NCI-H460 (cell line): ENCODE measurements at places on chromosomes 12 and 14. TPM values are rescaled to one million over a fixed set of nuclear protein-coding genes. Genes with fewer than 3 reads are reported as not detected.
A peak's percentile ranks its signal among the peaks of the same experiment; 100 is the strongest.

IAPP gene
- not detected in 2 replicates for total RNA-seq

- no peak for DNase-seq
These were observed 194.6 kb upstream of the KRR1 start for GRCh38 chr12:75705749-75706711.

CFAP54 gene
- total RNA-seq = 0.20 and 0.72 TPM in 2 replicates

- no peak for DNase-seq
These were observed 17.4 kb downstream of the IPO8 start for GRCh38 chr12:30678221-30678620.

GRCh38 chr12:104163631-104164030 is 25.6 kb upstream of the NFYB start:
- DNase-seq = no peak

- no peak for DNase-seq
These were observed 34.7 kb downstream of the TNFAIP2 start for GRCh38 chr14:103157969-103158368.

DNA sequence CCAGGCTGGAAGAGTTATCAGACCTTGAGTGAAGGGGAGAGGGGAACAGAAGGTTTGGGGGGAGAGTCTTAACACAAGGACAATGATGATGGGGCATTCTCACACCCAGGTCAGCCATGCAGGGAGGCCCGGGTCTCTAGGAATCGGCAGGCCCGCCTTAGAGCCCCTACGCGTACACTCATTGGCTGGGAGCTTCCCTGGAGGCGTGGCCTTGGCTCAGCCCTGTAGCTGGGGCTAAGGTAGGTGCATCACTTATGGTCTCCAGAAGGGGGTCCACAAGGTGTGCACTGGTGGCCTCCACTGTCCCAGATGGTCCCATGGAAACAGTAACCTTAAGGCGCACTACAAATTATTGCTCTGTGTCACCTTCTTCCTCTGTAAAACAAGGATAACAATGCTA is 660.1 kb downstream of the MED13L start:
- DNase-seq = no peak

GRCh38 chr12:132597333-132598316 is 12.8 kb downstream of the LRCOL1 start:
- DNase-seq = no peak

DNA sequence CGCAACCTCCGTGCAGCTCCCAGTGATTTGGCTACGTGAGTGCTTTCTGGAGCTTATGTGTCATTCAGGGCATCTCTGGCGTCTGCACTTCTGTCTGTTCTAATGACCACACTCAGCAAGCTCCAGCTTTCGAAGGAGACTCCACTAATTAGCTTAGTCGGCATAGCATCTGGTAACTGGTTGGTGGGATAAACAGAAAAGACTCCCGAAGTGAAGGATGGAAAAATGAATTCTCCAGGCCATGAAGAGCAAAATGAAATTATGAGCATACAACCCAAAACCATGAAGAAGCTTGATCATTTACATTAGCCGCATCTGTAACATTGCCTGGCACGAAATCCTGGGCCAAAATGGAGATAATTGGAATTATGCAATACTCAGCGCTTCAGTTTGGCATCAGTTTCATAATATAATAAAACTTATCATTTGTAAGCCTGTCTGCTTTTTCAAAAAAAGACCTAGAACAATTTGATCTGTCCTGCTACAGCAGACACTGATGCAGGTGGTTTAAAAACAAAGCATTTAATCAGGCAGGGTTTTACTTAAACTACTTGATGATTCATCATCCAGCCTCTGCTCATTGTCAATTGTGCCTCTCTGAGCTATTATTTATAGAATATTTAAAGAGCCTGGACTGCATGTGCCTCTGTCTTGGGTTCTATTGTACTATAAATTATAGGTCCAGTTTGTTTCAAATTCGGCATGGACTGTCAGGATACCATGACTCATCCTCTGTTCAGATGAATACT is 87.4 kb downstream of the SYT1 start:
- DNase-seq = no peak

DNA sequence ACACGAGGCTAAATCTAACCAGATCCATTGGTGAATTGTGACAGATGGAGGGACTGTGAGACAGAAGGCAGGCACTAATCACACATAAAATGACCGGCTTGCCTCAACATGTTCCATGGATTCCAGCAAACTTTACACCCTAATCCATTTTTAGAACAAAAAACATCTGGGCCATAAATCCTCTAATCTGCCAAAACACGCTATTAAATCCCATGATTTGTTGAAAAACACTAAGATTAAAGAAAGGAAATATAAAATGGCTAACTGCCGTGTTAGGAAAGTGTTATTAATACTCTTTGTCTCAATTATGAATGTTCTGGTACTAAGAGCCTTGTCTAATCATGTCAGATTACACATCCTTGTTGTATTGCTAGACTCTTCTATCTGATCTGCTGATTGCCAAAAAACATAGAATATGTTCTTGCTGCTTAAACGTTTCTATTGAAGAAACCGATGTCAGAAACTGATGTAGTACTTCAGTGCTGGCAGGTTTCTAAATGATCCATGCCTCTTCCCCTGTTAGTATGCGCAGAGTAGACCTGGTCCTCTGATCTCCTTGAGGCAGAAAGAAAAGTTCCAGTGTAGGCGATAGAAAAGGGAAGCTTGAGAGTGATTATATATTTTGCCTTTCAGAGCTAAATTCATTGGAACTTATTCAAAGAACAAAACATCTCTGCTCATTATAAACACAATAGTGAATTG is 384.9 kb downstream of the SOX5 start:
- no peak for DNase-seq

KCNA1 gene
- total RNA-seq = not detected in 2 replicates

DNA sequence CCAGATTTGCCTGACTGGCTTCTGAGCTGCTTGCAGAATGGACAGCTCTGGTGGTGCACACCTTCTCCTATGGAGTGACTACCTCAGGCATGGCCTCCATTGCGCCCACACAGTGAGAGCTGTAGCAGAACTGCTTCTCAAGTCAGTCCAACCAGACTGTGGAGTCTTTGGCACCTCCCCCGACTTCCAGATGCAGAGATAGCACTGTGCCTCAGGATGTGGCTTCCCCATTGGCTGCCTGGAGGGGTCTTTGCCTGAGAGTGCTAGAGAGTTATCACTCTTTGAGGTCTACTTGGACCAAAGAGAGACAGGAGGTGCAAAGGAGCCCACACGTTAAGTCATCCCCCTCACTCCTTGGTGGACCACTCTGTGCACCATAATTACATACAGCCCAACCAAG is 44.8 kb upstream of the FRS2 start:
- DNase-seq = no peak

- DNase-seq = no peak
These were observed 22.8 kb upstream of the TMEM233 start for GRCh38 chr12:119570771-119571170.

GRCh38 chr12:48788854-48789775 is at the start of gene ADCY6:
Gene ADCY6, minus strand, starts transcription at chr12:48789089. Its CDS starts 5,655 bp downstream, at chr12:48783434.
- peak; percentile 56 for DNase-seq

DNA sequence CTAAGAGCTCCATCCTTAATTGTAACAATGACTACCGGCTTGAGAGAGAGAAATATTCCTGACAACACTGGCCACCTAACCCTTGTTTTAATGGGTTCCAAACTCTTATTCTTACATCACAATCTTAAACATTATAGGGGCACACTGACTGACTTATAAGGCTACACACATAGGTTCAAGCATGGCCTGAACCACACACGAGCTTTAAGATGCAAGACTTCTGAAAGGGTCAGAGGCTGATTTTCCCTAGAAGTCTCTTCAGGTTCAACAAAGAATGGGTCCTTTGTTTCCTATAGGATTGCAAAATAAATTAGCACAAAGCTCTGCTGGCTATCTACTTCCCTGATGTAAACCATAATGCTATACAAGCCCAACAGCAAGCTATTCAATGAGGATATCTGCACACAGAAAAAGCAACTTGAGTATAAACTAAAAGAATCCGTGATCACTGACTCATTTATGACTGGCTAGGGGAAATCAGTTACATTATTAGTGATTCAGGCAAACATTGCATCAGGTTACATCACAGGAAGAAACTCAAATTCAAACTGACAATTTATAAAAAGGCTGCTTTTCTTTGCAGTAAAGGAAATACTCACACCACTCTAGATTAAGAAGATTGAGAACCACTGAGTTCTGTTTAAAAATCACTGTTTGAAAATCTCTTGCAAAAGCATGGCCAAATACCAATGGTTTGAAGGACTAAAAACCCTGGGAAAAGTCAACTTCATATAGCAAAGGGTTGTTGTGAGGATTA is 8.5 kb downstream of the BTG1 start:
- peak; percentile 83 for DNase-seq

TMPRSS12 gene
- total RNA-seq = not detected in 2 replicates

DNA sequence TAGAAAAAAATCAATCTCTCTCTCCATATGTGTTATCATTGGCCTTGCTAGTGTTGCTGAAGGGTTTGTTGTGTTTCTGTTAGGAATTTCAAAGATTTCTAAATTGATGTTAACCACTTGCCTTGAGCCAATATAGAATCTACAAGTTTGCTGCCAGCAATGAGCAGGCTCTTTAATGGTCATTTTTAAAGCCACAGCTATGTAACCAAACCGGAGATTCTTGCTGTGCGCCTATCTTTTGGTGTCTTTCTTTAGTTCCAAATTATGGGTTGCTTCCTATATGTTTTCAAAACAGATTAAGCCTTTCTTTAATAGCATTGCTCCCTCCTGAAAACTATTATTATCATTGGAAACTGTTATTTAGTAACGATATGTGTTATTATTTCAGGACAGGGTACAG is 545.7 kb downstream of the DIO2 start:
- no peak for DNase-seq

GRCh38 chr12:6265038-6265405 is 45.5 kb upstream of the PLEKHG6 start:
- no peak for DNase-seq

DNA sequence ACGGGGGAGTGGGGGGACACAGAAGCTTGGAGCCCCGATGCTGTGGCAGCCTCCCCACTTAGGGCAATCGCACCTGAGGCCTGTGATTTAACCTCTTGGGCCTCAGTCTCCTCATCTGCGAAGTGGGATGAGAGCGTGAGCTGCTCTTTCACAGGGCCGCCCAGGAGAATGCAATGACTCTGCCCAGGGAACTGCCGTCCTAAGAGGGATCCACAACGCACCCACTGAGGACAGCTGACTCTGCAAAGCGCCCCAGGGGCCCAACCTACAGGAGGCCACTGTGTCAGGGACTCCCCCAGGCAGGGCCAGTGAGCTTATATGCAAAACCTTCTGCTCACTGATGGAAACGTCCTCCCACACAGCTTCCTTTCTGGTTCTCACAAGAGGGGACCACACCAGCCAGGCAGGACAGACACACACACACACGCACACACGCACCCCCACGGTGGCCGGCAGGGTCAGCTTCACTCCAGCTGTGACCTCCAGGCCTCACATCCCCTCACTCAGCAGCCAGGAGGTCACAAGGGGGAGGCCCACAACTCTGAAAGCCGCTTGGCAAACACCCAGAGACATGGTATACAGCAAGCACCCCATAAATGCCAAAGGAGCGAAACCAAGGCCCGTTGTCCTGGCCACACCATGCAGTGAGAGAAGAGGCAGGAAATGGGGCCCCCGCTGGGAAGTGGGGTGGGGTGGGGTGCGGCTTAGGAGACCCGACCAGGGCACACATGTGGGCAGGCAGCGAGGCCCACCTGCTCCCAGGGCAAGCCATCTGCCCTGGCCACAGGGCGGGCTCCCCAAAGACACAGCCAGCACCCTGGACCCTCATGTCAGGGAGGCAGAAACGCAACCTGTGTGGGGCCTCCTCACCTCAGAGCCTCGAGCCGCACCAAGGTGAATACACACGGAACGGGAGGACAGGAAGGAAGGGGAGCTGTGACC is 73.3 kb downstream of the NCOR2 start:
- DNase-seq = no peak

GRCh38 chr14:79467835-79468234 is 743.5 kb downstream of the DIO2 start:
- no peak for DNase-seq

DNA sequence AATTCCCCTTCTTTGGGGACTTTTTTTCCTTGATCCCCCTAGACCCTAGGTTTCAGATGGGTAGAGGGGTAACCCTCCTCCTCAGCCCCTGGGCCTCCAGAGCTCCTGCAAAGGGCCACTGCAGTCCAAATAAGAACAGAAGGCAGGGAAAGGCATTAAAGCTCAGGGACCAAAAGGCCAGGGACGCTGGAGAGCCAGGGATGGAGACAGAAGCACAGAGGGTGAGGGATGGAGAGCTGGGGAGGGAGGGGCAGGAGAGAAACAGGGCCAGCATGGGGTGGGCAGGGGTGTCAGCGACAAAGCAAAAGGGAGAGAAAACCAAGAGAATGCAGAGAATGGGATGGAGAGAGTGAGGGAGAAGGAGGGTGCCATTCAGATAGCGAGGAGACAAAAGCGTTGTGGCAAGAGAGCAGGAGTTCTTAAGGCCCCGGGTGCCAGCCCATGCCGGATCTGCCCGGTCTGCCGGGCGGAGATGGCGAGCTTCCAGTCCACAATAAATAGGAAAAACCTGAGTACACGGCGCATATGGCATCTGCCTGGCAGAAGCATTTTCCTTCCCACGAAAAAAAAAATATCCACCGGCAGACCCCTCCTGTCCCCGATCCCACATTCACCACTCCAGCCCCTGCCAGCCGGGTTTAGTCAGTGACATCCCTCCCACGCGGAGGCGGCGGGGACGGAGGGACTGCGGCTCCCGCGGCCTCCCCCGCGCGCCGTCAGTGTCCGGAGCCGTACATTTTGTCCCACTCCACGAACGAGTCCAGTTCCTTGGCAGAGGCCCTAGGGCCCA is 28.6 kb downstream of the FIGNL2 start:
- DNase-seq = no peak

NAV3 gene
- 9.4 and 9.9 TPM in 2 replicates for total RNA-seq

DNA sequence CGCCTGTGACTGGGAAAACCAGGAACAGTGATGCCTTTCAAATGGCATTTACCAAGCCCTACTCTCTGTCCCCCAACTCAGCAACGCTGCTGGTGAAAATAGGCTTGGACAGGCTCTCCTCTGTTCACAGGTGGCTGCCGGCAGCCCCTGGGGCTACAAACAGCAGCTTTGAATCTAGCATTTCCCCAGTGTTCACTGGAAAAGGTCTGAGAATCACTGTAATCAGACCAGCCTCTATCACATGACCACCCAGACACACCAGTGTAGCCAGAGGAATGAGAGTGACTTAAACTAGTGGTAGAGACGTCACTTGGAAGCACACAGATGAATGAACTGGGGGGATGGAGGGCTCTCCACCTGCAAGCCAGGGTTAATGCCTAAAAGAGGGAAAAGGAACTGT is 151.8 kb downstream of the FOXN3 start:
- no peak for DNase-seq

DNA sequence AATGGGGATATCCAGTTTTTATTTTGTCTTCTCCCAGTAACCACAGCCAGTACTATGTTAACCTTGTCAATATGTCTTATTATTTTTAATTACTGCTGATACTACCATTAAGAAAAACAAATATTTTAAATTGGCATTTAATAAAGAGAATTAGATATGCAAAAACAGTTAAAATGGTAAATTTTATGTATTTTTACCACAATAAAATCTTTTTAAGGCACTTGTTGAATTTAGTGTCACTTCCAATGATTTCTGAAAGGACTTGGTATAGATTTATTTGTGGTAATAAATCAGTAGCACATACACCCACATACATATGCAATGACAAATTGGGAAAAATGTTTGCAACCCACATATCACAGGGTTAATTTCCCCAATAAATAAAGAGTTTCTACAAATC is 14.0 kb downstream of the CDKN1B start:
- DNase-seq = no peak

PAPLN gene
- total RNA-seq = 0.72 and 0.92 TPM in 2 replicates

CSRP2 gene
- total RNA-seq = 3.8 and 4.0 TPM in 2 replicates

LMNTD1 gene
- 0.15 TPM in 1 of 2 replicates, not detected in the other for total RNA-seq

STAT6 gene
- 51.3 and 68.8 TPM in 2 replicates for total RNA-seq

GRCh38 chr12:53735-54730 is 12.5 kb upstream of the IQSEC3 start:
- no peak for DNase-seq

- DNase-seq = no peak
These were observed 430.9 kb downstream of the PCNX1 start for GRCh38 chr14:71338153-71338552.

SAMD15 gene
- total RNA-seq = 0.75 and 2.0 TPM in 2 replicates
